Brain microvascular endothelial cell (primary cell): ENCODE measurements at places on chromosomes 6 and 20.

- DNase-seq = peak; percentile 55
Measured at GRCh38 chr6:135586844-135587243, 89.3 kb upstream of the AHI1 start.

DNA sequence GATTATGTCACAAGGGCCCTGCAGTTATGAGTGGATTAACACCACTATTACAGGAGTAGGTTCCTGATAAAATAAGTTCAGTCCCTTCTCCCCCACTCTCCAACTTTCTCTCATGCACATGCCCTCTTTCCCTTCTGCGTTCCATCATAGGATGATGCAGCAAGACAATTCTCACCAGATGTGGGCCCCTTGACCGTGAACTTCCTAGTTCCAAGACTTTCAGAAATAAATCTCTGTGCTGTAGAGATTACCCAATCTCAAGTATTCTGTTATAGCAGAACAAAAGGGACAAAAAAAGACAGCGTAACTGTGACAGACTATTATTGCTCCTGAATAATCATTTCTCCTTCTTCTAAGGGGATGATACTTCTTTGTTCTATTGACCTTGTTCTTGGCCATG lies 33.8 kb upstream of the TMEM244 start:
- DNase-seq = no peak

- DNase-seq = no peak
Measured at GRCh38 chr6:169141671-169142537, 111.7 kb downstream of the THBS2 start.

DNA sequence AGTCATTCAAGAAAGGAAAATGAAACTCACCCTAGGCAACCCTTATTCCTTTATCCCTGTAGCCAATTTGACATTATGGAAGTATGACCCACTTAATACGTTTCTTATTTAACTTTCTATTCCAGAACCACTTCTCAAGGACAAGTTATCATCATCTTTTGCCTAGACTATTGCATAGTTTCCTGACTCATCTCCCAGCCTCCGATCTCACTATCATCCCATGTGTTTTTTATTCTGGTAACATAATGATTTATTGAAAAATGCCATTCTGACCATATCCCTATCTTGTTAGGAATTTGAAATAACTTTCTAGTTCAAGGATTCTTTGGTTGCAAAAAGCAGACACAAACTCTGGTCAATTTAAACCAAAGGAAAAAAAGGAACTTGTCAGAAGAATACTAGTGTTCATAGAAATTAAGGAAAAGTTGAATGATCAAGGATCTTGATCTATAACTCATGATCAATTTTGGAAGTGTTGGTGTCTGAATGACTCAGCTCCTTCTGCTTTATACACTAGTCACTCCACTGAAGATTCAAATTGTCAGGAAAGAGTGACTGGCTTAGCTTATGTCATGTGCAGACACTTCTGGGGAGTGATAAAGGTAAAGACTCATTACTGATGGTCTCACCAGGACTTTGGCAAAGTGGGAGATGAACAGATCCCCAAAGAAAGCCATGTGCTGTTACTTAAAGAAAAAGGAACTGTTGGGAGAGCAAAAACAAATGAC lies 8.5 kb upstream of the TINAG start:
- no peak for DNase-seq

DNA sequence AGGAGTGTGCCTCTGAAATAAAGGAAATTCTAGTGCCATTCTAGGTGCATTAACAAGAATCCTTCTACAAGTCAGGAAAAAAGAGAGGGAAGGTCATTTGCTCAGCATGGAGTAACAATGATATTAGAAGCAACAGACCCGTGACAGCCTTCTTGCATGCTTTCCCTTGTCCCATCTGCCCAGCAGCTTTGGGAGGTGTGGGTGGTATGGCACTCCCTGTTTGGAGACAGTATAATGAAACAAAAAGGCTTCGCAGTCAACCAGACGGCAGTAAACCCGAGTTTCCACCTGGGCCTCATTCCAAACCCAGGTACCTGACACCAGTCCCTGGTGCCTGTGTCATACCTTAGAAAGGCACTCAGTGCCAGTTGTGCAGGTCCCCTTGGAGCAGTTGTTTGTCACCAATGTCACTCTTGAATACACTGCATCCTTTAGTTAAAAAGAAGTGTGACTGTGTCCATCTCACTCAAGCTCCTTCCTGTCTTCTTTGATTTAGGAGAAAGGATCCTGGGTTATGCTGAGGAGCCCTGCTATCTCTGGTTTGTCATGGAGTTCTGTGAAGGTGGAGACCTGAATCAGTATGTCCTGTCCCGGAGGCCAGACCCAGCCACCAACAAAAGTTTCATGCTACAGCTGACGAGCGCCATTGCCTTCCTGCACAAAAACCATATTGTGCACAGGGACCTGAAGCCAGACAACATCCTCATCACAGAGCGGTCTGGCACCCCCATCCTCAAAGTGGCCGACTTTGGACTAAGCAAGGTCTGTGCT lies 14.7 kb downstream of the STK35 start:
- DNase-seq = no peak

DNA sequence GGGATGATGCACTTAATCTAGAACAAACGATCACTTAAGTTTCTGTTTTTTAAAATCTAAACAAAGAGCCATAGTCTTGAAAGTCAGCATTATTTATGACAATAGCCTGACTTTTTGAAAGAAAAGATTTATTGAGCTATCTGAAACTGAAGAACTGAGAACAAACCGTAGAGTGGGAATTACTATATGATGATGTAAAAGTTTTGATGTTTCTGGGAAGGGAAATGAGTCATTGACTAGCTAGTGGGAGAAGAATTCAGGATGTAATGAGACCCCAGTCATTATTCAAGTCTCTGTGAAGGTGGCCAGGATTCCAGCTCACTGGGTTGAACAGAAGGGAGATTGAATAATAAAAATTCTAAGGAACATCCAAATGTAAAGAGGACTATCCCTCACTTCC lies 83.4 kb upstream of the FABP7 start:
- peak; percentile 56 for DNase-seq

DNA sequence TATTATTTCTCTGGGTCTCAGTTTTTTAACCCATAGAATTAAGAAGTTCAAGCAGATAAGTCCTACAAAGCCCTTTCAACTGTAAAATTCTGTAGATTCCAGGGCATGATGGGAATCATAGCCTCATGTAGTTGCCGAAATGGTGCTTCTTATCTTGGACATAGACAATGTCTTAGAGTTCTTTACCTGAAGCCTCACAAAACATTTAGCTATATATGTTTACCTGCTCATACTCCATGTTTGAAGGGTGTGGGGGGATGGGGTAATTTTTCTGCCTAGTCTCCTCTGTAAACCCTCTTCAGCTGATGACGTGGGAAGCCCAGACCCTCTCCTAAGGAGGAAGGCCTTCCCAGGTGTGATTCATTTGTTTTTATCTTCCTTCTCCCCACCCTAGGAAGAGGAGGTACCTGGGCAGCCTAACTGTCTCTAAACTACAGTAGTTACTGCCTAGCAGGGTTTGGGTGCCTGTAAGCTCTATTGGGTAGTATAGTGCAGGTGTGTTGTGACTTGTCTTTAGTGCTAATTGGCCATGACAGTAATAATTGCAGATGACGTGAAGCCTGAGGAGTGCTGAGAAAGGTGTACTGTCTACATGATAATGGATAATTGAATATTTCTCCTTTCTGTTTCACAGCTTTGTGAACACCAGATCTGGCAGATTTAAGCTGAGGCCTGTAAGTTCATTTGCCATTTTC lies 230.8 kb downstream of the TFAP2B start:
- DNase-seq = no peak

DNA sequence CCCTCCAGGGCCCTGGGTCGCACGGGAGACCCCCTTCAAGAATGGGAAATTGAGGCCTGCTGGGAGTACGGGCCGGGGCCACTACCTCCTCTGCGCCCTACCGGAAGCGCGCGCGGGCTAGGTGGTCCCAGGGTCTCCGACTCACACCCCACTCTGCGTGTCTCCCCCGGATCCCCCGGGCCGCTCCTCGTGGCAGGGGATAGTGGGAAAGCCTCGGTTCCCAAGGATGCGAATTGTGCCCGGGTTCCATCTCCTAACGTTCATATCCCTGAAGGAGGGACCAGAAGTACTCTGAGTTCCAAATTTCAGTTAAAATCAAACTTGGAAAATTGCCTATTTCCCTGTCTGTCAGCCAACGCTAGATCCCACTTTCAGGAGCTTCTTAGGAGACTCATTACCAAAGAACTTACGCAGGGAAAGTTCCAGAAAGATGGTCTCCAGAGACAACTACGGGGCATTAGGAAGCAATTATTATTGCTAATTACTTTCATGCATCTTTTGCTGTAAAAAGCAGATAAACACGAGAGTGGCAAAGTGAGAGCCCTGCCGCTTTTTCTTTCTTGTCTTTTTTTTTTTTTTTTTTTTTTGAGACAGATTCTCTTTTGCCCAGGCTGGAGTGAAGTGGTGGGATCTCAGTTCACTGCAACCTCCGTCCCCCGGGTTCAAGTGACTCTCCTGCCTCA lies 858 bp downstream of the FAM83D start:
- no peak for DNase-seq

DNA sequence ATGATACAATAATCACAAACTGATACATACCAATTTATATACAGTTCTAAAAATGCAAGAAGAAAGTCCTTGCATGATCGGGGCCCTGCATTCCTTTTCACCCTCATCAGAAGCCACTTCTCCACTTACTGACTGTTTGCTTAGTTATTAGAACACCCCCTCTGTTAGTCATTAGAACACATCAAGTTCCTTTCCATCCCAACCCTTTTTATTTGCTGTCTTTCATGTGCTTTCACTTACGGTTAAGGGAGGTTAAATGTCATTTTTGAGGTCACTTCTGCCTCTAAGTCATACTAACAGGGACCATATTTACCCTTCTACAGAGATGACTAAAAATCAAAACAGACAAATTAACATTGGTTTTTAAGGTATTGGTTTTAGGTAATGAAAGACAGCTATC lies 149.1 kb downstream of the LMBRD1 start:
- peak; percentile 5 for DNase-seq

GRCh38 chr6:25359191-25359861 lies 80.2 kb downstream of the CARMIL1 start:
- DNase-seq = peak; percentile 14

DNA sequence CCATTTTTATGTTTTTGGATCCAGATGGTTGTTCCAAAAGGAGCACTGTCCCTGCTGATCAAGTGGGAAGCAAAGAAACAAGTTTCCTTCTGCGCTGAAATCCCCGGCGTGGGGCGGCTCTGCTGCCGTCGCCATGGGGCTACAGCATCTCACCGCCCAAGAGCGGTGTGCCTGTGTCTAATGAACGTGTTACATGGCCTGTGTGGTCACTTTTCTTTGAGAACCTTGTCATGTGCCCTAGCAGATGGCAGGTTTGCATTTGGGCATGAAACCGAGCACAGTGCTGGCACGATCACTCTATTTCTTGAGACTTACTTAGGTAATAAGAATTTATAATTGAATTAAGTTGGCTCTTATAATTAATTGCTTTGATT lies 51.9 kb downstream of the ZDHHC14 start:
- no peak for DNase-seq

DNA sequence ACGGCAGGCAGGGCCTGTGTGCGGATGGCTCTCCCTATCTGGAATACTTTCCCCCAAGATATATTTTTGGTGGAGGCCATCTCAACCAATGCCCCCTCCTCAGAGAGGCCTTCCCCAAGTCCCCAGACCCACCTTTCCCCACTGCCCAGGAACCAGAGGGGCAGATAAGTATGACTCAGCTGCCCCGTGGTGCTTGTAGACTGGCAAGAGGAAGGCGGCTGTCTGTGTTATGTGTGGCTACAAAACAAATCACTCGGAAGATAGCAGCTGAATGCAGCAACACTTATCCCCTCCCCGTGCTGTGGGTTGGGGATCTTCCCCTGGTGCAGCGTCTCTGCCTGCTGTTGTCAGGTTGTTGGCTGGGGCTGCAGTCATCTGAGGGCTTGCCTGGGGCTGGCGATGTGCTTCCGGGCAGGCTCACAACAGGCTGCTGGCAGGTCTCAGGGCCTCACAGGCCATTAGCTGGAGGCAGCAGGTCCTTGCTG lies 7.1 kb downstream of the NPEPL1 start:
- DNase-seq = no peak

DNA sequence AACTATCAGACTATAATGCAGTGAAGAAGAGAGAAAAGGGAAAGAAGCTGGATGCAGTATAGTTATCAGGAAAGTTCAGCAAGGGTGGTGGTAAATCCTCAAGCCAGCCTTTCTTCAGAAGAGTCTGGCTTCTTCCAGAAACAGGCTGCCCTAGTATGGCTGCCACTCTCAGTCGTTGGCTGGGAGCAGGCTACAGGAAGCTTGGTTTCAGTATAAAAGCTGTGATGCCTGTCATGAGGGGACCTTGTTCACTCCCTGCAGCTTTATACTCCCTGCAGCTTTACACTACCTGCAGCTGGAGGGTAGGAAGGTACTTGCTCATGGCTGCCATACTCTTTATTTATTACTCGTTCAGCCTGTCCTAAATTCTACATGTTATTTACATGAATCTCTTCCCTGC lies 63.3 kb upstream of the ARHGAP18 start:
- no peak for DNase-seq

DNA sequence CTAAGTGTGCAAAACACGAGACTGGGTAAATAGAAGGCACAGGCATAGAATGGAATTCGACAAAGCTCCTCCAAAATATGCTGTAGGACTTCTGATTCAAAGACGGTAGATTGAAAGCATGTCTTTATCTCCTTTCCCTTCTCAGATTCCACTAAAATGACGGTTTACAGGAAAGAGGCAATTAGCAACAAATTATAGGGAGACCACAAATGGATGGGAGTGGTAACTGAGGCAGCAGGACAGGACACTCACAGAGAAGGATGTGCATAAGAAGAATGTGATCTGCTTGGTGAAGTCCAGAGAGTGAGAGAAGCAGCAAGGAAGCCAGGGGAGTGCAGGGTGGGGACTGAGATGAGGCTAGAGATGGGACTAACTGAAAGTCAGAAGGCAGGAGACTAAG lies 113.4 kb upstream of the MRPS10 start:
- no peak for DNase-seq

GRCh38 chr6:167094820-167095637 lies 27.9 kb upstream of the CCR6 start:
- no peak for DNase-seq
